IPS DF 6.9 (cell line): ENCODE measurements at places on chromosomes 13 and 19.
A peak's percentile ranks its signal among the peaks of the same experiment; 100 is the strongest.

- no peak for DNase-seq
Measured at GRCh38 chr13:72457151-72457550, 270.3 kb downstream of the MZT1 start.

GRCh38 chr19:49455773-49456172, 2.7 kb downstream of the ALDH16A1 start:
- no peak for DNase-seq

- DNase-seq = no peak
Measured at GRCh38 chr19:4371247-4372164, 28.1 kb downstream of the MPND start.

- no peak for DNase-seq
Measured at GRCh38 chr13:110109910-110110309, 197.0 kb downstream of the COL4A1 start.

DNA sequence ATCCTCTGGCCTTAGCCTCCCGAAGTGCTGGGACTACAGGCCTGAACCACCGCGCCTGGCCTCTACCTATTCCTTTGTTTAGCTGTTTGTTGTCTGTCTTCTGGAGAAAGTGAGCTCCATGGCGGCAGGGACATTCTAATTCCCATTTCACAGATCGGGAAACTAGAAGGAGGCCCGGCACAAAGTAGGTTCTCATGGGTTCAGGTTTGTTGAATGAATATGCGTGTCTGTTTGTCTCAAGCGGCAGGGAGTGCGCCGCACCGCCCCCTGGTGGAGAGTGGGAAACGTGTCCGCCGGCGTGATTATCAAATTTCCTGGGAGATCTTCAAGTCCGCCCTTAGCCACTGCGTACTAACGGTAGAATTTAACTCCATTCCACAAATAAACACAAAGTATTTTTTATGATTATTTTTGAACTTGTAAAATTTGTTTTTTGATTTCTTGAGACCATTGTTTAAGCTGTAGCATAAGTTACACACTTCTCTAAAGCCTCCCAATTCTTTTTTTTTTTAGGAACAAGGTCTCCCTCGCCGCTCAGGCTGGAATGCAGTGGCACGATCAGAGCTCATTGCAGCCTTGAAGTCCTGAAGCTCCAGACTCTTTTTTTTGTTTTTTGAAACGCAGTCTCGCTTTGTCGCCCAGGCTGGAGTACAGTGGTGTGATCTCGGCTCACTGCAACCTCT, 8.9 kb upstream of the CCDC9 start:
- DNase-seq = no peak

GRCh38 chr19:49843265-49843664, 7.7 kb upstream of the PTOV1 start:
- DNase-seq = no peak

- no peak for DNase-seq
Measured at GRCh38 chr19:3013263-3013725, 15.8 kb downstream of the TLE2 start.

DNA sequence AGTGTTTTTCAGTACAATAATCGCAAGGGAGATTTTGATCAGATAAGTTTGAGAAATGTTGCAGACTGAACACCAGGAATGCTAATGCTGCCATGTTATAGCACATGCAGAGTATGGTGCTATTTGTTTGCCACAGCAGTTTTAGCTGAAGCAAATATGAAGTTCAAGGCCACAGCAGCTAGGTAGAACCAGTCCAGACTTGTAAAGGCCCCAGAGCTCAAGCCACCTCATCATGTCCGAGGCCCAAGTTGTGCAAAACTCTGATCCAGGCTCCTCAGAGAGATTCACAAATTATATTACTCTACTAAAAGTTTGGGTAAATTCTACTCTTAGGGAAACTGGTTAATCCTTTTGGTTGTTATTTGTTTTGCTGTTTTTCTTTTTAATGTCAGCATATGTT, 2702.6 kb downstream of the PCDH9 start:
- DNase-seq = no peak

DNA sequence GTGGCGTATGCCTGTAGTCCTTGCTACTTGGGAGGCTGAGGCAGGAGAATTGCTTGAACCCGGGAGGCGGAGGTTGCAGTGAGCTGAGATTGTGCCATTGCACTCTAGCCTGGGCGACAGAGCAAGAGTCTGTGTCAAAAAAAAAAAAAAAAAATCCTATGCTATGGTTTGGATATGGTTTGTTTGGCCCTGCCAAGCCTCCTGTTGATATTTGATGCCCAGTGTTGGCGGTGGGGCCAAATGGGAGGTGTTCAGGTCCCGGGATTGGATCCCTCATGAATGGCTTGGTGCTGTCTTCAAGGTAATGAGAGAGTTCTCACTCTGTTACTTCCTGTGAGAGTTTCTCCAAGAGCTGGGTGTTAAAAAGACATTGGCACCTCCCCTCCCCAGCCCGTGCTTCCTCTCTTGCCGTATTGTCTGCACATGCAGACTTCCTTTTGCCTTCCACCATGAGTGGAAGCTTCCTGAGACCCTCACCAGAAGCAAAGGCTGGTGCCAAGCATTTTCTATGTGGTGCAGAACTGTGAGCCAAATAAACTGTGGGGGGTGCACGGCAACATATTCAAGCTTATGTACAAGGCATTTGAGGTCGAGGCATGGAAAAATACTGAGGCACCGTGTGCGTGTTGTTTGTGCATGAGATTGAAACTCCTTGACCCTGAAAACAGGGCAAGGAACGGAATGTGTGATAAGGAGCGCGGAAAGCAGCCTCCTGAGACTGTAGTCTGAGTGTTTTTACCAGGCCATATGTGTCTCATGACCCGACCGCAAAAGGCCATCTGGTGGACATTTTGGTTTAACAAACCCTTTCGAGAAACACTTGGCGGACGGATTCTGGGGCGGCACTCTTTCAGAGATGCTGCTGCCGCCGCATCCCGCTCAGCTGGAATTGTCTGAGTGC, 7.3 kb downstream of the SIGLEC9 start:
- DNase-seq = no peak

- no peak for DNase-seq
Measured at GRCh38 chr13:45196622-45197021, 4.2 kb downstream of the KCTD4 start.

GRCh38 chr19:40365613-40366401, 17.3 kb downstream of the PLD3 start:
- peak; percentile 70 for DNase-seq

DNA sequence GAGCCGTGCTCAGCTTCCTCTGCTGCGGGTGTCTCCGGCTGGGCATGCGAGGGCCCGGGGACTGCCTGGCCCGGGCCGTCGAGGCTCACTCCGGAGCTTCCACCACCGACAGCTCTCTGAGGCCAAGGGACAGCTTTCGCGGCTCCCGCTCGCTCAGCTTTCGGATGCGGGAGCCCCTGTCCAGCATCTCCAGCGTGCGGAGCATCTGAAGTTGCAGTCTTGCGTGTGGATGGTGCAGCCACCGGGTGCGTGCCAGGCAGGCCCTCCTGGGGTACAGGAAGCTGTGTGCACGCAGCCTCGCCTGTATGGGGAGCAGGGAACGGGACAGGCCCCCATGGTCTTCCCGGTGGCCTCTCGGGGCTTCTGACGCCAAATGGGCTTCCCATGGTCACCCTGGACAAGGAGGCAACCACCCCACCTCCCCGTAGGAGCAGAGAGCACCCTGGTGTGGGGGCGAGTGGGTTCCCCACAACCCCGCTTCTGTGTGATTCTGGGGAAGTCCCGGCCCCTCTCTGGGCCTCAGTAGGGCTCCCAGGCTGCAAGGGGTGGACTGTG, 1.2 kb downstream of the S1PR4 start:
- DNase-seq = no peak

DNA sequence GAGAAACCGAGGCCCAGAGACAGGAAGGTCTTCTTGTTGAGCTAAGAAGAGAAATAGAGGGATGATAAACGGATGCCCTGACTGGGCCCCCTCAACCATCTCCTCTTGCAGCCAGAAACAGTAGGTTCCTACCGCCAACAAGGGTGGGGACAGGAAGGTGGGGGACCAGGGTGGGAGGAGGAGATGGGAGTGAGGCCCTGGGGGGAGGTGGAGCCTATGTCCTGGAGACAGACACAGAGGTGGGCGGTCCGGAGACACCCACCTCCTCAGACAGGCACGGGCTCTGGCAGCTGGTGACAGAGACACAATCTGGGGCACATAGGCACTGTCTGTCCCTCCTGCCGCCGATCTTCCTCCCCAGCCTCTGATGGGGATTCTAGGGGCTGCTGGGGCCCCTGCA, 16.9 kb downstream of the GADD45B start:
- DNase-seq = no peak

- no peak for DNase-seq
Measured at GRCh38 chr19:5504114-5504513, 48.9 kb downstream of the ZNRF4 start.

DNA sequence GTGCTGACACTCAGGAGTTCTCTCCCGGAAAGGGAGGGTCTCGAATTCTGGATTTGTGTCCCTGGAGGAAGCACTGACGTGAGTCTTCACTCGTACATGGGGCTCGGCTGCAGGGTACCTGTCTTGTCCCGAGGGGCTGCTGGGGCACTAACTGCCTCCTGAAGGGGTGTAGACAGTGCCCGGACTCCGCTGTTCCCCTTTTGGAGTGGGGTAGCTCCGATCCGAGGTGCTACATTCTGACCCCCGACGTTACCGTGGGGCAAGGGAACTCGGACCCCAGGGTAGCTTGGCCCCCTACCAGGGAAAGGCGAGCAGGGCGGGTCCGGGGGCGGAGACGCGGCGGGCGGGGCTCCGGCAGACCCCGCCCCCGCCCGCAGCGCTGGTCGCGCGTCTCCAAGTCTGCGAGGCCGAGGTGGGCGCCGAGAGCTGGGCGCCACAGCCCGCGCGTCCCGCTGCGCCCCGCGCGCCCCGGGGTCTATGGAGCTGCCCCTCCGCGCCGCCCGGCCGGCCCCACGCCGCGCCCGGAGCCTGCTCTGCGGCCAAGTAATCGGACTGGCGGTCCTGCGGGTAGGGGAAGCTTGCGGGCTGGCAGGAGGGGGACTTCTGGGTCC, at the start of gene NPAS1:
NPAS1 (plus strand) TSS at position 407 of the 611 bp plus-strand sequence. CDS start 1,211 bp downstream, outside the sequence.
- DNase-seq = no peak

- no peak for DNase-seq
Measured at GRCh38 chr13:34620862-34621261, 321.2 kb upstream of the NBEA start.

- no peak for DNase-seq
Measured at GRCh38 chr13:90633849-90634248, 713.6 kb upstream of the MIR17HG start.

DNA sequence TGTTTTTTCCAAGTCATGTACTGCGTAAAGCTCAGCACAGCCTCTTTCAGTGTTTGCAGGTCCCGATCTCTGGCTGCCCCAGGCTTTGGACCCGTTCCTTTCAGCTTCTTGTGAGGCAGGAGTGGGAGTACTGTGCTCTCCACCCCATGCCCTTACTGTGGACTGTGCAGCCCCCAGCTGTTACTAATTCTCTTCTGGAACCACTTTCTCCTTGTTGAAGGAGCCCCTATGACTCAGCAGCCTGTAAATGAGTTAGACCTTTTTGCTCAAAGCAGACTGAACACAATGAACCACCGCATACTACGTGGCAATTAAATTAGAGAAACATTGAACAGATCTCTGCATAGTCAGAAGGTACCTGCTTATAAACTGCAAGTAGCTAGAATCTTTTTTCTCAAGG, 39.0 kb downstream of the SERTM1 start:
- no peak for DNase-seq

DNA sequence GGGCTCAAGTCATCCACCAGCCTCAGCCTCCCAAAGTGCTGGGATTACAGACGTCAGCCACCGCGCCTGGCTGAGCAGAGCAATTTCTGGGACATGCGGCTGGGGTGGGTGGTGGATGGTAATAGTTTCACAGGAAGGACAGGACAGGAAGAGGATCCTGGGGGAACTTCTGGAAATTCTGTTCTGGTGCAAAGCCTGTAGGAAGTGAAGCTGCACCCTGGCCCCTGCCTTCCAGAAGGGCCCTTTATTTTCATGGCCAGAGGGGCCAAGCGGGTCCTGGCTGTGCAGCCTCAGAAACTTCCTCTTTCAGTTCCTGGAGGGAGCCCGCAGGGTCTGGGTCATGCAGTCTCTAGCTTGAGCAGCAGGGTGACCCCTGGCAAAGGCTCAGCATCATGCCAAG, 15.7 kb downstream of the FEM1A start:
- DNase-seq = no peak

- DNase-seq = no peak
Measured at GRCh38 chr13:80469853-80470381, 129.0 kb upstream of the SPRY2 start.

- DNase-seq = no peak
Measured at GRCh38 chr13:107407074-107407473, 808.3 kb downstream of the LIG4 start.

GRCh38 chr19:13010038-13010991, 15.0 kb downstream of the NFIX start:
- DNase-seq = no peak

DNA sequence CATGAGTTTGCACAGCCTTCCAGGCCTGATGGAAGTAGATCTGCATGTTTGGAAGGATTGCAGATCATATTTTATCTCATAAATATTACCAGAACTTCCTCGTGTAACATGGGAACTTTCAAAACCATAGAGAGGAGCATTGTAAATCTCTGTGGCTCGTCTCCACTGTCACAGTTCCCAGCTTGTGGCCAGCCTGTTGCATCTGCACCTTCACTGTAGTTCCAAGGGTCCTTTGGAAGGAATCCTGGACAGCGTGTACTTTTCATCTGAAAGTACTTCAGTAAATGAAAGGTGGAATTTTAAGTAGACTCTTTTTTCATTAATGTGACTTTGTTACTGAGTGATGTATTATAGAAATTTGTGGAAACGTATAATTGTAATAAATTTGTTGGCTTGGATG, 105.4 kb downstream of the ATP11A start:
- no peak for DNase-seq

DNA sequence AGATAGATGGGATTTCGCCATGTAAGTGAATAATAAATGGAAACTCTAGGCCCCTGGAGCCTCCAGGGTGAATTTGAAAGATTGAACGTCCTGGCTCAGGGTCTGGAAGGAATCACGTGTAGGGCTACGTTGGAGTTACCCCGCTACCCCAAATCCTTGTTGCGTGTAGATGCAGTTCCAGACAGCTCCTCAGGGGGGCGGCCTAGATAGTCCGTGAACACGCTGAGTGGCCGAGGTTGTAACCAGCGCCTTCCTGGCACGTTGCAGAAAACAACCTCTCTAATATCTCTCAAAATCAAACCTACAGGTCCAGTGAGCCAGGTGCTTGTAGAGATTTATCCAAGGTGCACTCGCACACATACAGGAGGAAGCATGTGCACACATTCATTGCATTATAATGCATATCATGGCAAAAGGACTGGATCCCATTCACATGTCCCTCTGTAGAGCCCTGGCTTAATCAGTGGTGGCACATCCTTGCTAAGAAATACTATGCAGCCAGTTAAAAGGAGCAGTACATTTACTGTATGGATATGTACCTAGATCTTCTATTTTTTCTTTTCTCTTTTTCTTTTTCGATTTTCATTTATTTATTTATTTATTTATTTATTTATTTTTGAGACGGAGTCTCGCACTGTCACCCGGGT, 2.5 kb upstream of the KEAP1 start:
- no peak for DNase-seq

DNA sequence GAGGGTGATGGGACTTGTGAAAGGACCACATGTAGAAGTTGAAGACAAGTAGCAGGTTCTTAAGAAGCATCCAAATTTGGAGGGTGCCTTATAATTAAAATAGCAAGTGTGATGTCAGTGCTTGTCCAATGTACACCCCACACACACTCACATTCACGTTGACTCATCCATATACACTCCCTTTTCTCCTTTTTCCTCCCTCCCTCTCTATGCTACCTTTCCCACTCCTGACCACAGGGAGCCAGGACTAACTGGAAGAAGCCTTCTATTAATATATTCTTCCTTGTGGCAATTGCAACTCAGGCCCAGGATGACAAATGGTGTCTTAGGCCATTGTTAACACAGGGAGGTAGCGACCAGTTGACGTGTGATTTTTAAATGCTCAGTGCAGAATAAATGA, 16.3 kb upstream of the GPR183 start:
- no peak for DNase-seq

- peak; percentile 18 for DNase-seq
Measured at GRCh38 chr13:38763446-38764381, 76.8 kb downstream of the FREM2 start.
